ENCODE measurements at places on chromosomes 13 and 19. TPM values are rescaled to one million over a fixed set of nuclear protein-coding genes. Genes with fewer than 3 reads are reported as not detected.

The SWSAP1 gene
- 3.0 TPM for total RNA-seq

The PABPC3 gene
- 0.22 TPM for total RNA-seq

The HAUS8 gene
- total RNA-seq: 26.9 TPM

The CEACAM7 gene
- total RNA-seq: not detected

The CABP5 gene
- 0.32 TPM for total RNA-seq

DNA sequence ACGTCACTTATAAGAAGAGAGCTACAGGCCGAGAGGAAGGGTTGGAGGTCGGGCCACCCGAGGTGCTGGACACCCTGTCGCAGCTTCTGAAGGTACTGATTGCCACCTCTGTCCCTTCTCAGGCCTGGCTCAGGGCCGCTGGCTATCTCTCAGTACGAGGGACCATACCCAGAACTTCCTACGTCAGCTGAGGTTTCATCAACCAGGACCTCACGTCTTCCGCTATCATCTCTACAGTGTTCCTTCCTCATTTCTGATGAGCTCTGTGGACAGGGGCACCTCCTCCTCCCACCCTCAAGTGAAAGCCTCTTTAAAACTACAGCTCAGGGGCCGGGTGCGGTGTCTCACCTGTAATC is 58.2 kb upstream of the USE1 start:
- no peak for DNase-seq

GRCh38 chr13:94859278-94859691 is 146.9 kb upstream of the SOX21 start:
- no peak for DNase-seq

DNA sequence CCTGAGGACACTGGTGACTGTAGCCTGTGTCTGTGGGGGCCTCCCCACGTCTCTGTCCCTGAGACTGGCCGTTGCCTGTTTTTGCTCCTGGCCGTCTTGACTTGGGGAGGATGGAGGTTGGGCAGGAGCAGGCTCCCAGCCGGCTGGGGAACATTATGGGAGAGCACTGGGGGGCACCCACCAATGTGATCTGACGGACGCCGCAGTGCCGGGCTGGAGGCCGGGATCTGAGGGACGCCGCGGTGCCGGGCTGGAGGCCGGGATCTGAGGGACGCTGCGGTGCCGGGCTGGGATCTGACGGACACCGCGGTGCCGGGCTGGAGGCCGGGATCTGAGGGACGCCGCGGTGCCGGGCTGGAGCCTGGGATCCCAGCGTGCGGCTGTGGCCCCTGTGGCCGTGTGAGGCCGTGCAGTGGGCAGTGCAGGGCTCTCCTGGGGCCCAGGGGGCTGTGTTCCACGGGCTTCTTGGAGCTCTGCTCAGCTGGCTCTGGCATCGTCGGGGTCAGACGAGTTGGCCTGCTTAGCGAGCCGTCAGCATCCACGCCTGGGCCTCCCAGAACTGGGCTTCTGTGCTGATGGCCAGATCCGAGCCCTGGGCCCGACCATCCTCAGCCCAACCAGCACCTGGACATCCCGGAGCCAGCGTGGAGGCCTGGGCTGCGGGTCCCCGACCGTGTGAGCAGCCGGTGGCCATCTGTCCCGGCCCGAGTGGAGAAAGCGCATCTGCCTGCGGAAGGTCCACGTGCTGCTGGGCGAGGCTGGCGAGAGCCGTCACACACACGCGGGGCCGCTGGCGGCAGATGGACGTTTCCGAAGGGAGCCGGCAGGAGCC is 45.8 kb downstream of the GAS6 start:
- DNase-seq: no peak

GRCh38 chr13:46717856-46718255 is 79.1 kb downstream of the ESD start:
- no peak for DNase-seq

DNA sequence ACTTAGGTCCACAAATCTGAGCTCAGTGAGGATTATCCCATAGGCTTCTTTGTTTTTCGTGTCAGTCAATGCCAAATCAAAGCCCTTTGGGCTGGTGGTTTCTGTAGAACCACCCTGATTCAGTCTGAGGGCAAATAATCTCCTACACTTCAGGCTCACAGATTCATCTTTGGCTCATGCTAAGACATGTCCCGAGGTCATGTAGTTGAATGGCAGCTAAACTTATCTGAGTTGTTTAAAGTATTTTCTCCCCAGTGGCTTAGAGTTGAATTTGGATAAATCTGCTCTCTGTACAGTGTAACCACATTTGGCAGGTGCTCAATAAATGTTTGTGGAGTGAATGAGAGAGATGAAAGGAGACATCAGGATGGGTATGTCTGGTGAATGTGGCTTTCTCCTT is 13.1 kb upstream of the SLC25A42 start:
- no peak for DNase-seq

GRCh38 chr19:44356383-44357111 is at the start of gene ZNF112:
TSS of gene ZNF112 (minus strand) at chr19:44356680. CDS start at chr19:44340539, 16,141 bp downstream.
- no peak for DNase-seq

DNA sequence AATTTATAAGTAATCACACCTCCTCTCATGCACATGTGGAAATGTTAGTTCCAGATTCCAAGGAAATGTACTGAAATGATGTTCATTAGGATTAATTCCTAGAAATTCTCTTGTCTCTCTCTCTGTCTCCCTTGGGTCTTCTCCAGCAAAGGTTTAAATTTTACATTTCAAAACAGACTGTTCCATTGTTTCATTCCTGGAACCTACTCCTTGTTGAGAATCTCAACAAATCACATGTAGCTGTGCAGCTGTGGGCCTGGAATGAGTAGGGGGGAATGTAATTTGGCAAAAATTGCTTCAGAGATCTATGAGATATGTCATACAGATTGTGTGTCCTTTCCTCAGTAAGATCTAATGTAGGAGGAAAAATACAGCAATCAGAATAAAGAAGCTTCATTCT is 46.2 kb upstream of the RFXAP start:
- no peak for DNase-seq
